Caudate nucleus (tissue), 63 donors: ENCODE measurements at places on chromosomes 11 and 22.

DNA sequence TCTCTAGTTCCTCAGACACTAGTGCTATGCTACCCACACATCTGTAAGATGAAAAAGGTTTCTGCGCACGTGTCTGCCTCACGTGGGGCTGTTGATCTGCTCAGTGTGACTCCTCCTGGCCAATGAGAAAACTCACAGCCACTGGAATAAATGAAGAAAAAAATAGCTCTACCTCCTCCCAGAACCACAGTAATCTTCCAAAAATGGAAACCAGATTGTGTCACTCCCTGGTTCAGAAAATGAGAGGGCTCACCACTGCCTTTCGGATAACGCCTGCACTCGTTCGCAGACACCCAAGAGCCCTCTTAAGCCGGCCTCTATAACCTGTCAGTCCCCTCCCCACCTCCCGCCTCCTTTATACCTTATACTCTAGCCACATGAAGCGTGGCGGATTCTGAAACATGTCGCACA lies 5.1 kb downstream of the APBB1 start:
- DNase-seq, result peak; percentile 93

GRCh38 chr11:57597461-57597915 lies at the start of gene SERPING1:
TSS of gene SERPING1 (plus strand) at chr11:57597685. CDS start at chr11:57598271, 586 bp downstream.
- DNase-seq, result no peak

GRCh38 chr11:44409558-44410236 lies 99.8 kb upstream of the ALX4 start:
- DNase-seq, result no peak

- no peak for DNase-seq
Observed at GRCh38 chr11:92979176-92979575, 9.7 kb downstream of the MTNR1B start.

- DNase-seq, result no peak
Observed at GRCh38 chr11:125594958-125595357, 2.3 kb downstream of the STT3A start.

DNA sequence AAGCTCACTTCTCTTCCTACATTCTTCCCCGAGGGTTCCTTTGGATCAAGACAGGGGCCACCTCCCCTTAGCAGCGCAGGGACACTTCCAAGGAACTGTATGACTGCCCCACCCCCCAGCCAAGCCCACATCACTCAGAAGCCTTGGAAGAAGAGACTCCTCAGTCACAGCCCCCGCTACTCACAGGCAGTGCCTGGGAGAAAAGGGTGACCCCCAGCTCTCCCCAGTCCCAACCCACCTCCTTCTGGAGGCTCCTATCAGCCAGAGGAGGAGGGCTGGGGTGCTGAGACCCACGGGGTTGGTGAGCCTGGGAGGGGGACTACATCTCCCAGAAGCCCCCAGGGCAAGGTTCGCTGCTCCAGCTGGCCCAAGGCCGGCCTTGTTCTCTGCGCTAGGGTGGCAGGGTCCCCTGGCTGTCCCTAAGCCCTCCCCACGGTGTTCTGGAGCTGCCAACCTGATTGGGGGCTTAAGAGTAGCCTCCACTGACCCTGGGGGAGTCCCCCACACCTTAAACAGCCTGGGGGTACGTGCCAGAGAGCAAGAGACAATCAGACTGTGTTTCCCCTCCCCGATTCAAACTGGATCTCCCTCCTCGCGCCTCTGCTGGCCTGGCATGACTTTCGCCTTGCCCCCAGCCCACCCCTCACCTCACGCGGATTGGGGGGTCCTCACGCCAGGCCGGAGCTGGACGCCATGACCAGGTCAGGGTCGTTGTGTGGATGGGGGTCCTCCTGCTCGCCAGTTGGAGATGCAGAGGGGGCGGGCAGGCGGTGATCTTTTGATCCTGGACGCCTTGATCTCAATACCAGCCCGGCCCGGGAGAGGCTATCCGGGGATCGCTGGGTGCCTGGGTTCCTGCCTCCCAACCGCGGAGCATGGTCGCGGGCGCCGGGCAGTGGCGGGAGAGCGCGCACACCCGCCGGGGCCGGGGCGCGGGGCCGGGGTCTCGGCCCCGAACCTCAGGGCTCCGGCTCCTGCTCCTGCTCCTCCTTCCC lies 838 bp downstream of the BCL9L start:
- DNase-seq, result no peak

GRCh38 chr22:49510718-49511117 lies 317.0 kb downstream of the BRD1 start:
- DNase-seq, result no peak

- no peak for DNase-seq
Observed at GRCh38 chr11:118219732-118220131, 5.1 kb downstream of the JAML start.

GRCh38 chr22:48860557-48860956 lies 967.1 kb downstream of the BRD1 start:
- DNase-seq, result no peak

DNA sequence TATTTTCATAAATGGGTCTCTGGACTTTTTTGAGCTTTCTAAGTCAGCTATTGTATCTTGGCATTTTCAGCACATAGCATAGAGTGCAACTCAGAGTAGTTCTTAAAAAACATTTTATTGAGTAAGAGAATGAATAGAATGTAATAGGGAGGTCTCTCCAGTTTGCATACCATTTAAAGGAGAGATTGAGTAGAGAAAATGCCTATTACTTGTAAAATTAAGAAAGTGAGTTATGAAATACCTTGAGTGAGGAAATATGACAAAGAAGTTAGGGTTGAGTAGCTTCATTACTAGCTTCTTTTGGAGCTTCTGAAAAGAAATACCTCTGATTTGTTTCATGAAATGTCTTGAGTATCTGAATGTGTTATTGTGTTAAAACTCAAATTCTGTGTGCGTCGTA lies 140.0 kb downstream of the AASDHPPT start:
- no peak for DNase-seq

DNA sequence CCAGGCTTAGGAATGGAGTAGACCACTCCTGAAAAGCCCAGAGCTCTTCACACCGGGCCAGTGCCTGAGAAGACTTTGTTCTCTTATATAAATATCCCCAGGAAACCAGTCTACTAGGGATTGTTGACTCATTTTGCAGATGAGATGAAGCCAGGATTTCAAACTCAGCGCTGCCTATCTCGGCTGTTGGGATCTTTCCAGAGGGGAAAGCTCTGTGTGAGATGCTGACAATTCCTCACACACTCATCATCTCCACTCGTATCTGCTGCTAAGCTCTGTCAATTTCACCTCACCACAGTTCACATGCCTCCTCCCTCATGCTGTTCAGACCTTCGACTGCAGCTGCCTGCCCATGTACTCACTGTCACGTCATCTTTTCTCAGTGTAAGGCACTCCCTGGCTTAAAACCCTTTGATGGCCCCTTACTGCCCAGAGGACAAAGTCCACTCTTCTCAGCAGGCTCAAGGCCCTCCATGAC lies 12.5 kb downstream of the USH1C start:
- DNase-seq, result no peak

- DNase-seq, result no peak
Observed at GRCh38 chr11:11857769-11858168, 16.0 kb downstream of the USP47 start.

DNA sequence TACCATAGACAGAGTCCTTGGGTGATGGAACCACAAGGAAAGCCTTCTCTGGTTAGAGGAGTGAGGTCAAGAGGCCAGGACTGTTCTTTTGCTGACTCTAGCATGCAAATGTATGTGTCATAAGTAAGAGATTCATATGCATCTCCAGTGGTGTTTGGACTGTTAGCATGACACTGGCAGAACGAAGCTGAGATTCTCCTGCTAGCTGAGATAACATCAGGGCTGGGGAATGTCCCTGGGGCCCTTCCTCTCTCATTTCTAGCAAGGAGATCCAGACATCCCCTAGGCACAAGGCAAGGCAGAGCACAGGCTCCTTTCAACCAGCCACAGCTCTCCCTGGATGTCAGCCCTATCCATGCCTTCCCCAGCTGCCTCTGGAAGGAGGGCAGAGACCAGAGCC lies 711.3 kb downstream of the OPCML start:
- DNase-seq, result no peak
